ENCODE measurements at places on chromosomes 4 and X.

GRCh38 chr4:25180524-25181131 lies 20.4 kb upstream of the SEPSECS start:
- DNase-seq, result peak; percentile 27

DNA sequence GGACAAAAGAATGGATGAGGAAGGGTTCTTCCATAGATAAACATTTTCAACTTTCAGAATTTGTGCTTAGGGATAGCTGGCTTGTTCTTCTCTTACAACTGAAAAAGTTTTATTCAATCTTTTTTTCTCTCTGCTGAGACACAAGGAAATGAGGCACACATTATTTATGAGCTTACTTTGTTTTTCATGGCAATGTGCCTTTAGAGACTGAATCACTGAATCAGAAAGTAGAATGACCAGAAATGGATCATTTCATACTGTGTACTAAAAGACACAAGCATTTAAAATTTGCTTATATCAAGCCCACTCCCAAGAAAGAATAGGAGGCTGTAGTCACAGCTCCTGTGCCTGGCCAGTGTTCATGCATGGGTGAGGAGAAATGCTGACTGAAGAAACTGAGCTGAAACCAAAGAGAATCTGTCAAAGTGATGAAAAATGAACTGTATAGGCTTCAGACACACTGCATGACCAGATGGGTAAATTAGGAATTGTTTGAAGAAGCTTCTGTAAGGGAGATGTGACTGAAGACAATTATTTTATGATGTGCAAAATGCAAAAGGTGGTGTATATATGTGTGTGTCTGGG lies 413.8 kb downstream of the RAPGEF2 start:
- no peak for DNase-seq

DNA sequence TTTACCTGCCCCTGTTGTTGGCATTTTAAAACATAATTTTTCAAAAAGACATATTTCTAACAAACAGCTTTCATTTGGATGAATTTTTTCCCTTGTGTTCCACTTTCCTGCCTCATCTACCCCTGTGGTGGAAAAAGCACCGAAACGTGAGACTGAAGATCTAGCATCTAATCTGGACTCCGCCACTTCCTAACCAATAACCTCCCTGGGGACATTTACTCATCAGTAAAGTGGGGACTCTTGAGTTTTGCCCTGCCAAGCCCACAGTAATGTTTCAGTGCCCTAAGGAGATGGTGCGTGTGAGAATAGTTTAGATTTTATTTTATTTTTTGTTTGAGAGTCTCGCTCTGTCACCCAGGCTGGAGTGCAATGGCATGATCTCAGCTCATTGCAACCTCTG lies 56.7 kb downstream of the ADGRG2 start:
- no peak for DNase-seq

GRCh38 chr4:144787365-144788258 lies 141.7 kb downstream of the HHIP start:
- no peak for DNase-seq

DNA sequence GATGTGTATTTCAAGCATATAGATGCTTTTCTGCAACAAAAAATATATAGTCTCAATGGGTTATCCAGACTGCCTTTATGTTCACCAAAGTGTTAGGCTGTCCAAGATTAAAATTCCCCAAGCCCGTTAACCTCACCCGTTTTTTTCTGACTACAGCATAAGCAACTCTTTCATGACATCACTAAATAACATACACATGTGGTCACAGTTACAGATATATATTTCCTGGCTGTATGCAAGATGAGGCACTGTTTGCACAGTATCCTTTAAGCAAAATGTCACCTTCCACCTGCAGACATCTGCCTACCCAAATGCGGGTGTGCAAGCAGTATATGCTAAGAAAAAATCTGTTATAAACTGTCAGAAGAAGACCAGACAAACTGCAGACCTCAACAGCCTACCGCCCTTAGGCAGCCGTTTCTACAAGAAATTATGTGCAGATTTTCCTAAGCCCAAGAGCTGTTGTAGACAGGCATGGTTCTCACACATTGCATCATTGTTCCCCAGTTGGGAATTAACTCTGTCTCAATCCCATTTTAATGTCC lies 183.1 kb upstream of the MXRA5 start:
- DNase-seq, result no peak

- DNase-seq, result no peak
Measured at GRCh38 chr4:15652191-15652590, 3.0 kb downstream of the FBXL5 start.

DNA sequence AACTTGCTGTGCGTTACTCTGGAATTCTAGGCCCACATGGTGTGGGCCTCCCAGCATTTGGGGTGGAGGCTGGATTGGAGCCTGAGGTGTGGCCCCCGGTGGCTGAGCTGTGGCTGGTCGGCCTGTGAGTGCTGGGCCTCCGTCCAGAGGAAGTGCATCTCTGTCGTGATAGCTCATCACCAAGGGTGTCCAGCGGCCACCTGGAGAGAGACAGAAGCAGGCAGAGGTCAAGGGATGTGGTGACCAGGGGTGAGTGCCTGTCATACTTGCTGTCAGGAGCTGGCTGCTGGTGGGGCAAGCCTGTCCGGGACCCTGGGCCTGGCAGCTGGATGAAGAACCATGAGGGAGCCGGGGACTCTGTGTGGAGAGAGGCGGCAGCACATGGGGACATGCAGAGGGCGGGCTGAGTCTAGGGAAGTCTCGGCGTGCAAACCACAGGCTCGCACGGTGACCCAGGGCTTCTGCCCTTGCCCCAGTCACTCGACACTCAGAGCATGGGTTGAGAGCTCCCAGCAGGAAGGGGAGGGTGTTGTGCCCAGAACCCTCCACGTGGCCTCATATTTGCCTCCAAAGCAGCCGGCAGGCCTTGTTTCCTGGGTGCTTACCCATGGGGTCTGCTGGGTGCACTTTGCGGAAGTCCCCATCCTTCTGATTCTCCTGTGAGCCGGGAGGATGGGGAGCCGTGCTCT lies 6.2 kb downstream of the SORCS2 start:
- no peak for DNase-seq

- DNase-seq, result peak; percentile 78
Measured at GRCh38 chr4:77618383-77619241, 13.0 kb downstream of the CXCL13 start.

DNA sequence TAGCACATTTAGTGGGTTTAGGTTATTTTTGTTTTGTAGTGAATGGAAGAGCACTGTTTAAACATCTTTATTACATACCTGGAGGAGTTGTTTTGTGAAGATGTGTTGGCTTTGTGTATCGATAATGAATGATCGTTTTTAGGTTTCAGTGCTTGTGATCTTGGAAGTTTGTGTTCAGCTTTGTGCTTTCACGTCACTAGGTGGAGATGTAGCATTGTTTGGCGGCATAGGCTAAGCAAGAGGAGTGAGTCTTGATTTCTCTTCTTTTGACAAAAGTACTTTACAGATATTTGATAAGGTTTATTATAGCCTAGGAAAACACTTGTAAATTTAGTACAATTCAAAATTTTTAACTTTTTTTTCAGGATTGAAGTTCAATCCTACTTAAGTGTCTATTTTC lies 50.4 kb downstream of the PDK3 start:
- no peak for DNase-seq

GRCh38 chr4:87423317-87424098 lies 1.1 kb downstream of the NUDT9 start:
- no peak for DNase-seq

GRCh38 chr4:151728679-151729078 lies 32.1 kb downstream of the GATB start:
- no peak for DNase-seq

GRCh38 chr4:138953961-138954371 lies 61.6 kb upstream of the NOCT start:
- no peak for DNase-seq

DNA sequence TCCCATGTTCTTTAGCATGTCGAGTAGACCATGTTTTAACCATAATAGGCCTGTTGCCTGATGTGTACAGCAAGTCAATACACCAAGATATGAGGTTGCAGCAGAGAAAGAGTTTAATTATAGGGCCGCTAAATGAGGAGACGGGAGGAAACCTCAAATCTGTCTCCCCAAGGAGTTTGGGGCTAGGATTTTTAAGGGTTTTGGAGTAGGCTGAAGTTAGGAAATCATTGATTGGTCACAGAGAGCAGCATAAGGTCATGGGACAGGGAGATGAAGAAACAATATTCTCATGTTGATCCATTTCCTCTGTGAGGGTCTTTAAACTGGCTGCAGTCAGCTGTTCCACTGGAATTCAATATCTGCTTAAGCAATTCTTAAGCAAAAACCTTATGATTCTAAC lies 160.2 kb upstream of the GALNT7 start:
- DNase-seq, result no peak

- DNase-seq, result no peak
Measured at GRCh38 chrX:20593402-20593801, 326.7 kb upstream of the RPS6KA3 start.

DNA sequence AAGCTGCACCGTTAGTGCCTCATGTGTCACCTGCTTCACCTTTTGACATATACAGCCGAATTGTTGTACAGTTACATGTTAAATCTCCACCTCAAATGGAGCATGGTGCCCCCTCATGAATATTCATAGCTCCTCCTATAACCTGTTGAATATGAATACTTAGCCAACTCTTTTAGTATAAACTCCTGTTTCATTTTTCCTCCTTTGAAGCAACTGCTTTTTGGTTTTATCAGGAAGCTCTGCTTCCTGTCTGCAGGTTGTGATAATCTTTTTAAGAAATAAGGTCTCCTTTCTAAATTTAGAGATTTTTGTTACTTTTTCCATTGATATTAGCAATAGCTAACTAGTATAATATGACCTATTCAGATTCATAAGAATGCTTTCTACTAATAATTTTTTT lies 1429.2 kb upstream of the AGA start:
- DNase-seq, result no peak

DNA sequence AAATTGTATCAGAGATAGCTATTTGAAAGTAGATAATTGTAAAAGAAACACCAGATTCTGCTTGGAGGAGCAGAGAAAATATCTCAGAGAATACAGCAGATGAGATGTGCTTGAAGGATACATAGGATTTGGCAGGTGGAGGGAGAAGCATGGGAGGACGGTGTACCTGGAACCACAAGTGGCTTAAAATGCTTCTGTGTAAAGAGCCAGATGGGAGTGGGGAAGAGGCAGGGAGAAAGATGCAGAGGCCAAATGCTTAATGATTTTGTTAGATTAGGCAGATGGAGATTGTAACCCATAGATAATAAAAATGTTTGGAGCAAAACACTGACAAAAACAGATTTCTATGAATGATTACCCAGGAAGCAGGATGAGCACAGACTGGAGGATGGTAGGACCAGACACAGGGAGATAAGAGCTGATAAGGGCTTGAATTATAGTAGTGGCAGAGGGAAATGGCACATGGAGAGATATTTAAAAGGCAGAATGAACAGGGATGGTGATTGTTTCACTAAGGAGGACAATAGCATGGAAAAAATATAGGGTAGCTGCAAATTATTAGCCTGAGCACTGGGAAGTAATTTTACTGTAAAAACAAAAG lies 145.7 kb upstream of the TBC1D9 start:
- no peak for DNase-seq

GRCh38 chr4:80967346-80967745 lies 63.2 kb upstream of the BMP3 start:
- no peak for DNase-seq

- no peak for DNase-seq
Measured at GRCh38 chrX:73268463-73268862, 53.8 kb upstream of the NAP1L2 start.

DNA sequence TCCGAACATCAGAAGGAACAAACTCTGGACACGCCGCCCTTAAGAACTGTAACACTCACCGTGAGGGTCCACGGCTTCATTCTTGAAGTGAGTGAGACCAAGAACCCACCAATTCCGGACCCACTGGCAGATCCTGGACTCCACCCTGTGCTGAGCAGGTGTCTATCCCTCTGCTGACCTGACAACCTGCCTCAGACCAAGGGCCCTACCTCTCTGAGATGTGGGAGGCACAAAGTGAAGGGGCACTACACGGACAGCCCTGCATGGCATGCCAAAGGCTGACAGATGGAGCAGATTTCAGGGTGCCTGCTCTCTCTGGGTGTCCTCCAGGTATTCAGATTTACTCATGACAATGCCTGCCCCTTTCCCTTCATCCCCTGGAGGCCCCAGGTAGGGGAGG lies 14.0 kb upstream of the HSFX1 start:
- DNase-seq, result no peak

DNA sequence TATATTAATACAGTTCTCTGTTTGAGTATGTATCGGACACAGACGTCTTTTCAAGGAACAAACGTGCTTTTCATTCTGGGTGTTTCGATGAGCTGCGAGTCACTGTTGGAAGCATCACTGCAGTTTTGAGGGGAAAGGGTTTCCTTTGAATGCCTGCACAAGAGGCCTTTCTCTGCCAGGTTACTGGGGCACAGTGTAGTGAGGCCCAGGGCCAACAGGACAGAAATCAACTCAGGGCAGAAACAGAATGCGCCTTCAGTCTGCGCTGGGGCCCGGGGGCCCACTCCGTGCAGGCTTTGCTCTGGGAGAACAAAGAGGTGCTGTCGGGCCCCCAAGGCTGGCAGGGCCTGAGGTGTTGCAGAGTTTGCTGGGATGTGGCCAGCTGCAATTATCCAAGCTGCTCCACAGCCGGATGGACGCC lies 2.3 kb upstream of the PPP2R3B start:
- DNase-seq, result peak; percentile 88

- no peak for DNase-seq
Measured at GRCh38 chr4:184386271-184386781, 88.0 kb downstream of the IRF2 start.

- DNase-seq, result no peak
Measured at GRCh38 chr4:32499171-32499570, 1779.0 kb downstream of the PCDH7 start.

DNA sequence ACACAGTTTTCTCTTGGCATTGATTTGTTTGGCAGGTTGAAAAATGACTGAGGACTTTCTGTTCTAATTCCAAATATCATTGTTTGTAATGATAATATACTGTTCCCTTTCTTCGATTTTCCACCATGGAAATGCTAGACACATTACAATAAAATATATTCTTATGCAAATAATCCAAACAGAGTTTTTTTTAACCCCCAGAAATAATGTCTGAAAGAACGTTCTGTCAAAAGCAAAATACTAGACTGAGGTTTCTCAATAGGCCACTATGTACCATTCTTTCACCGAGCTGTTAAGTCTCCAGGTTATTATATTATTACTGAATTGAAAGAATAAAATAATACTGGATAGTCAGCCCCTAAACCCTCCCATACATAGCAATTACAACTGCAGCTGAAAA lies 312.5 kb downstream of the ZIC3 start:
- DNase-seq, result no peak

DNA sequence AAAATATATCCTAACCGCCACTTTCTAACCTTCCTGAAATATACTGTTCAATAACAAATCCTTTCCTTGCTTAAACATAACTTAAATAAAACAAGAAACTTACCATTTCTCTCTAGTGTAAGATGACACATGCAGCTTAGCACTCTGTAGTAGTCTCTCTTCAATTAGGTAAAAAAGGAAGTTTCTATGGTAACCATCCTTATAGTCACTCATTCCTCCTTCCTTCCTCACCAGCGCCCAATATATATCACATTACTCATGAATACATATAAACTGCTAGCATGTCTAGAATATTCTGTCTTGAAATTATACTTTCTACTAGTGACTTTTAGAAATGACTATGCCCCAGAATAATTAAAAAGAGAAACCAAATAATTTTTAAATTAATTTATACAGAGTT lies 112.2 kb downstream of the SNCA start:
- DNase-seq, result no peak

- no peak for DNase-seq
Measured at GRCh38 chr4:94909645-94910044, 151.9 kb downstream of the BMPR1B start.

All from head of caudate nucleus (tissue), 42 donors.